ENCODE measurements at places on chromosomes 2 and 18.

DNA sequence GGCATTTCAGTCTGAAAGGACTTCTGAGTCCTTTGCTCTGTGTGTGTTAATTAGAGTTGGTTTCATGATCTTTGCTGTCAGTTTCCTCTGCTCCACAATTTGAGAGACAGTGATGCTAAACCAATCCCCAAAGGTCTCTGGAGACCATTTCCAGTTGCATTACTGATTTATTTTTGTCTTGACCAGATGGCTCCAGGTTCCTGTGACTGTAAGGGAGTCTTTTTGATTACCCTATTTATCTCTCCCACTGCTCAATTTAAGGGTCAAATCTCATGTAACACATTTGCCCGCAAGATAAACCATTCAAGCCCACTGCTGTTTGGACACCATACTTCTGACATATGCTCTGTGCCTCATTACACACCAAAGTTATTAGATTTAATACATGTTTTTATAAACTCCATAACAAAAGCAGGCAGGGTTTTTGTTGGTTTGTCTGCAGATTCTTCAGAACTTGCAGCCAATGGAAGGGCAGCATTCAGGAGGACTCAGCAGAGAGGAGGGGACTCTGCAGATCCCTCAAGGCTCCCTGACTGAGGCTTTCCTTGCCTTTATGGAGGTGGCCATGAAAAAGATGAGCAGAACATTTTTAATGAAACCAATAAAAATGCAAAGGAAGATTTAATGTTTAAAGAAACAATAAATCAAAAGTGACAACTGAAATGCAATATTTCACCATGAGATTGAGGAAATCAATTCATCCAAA, 889.3 kb upstream of the CELF4 start:
- no peak for DNase-seq

DNA sequence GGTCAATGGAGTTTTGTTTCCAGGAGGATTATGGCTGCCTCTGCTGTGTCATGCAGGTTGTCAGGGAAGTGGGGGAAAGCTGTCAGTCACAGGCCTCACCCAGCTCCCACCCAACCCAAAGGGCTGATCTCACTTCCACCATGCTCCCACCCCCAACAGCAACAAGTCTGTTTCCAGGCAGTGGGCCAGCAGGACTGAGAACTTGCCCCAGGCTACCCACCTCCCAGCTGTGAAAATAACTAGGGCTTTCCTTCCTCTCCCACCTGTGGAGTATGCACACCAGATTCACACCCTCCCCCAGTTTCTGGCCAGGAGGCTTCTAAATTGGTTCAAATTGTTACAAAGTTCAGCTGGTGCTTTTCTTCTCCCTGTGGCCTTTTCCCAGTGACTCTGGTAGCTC, 95.6 kb upstream of the ACVR1 start:
- no peak for DNase-seq

DNA sequence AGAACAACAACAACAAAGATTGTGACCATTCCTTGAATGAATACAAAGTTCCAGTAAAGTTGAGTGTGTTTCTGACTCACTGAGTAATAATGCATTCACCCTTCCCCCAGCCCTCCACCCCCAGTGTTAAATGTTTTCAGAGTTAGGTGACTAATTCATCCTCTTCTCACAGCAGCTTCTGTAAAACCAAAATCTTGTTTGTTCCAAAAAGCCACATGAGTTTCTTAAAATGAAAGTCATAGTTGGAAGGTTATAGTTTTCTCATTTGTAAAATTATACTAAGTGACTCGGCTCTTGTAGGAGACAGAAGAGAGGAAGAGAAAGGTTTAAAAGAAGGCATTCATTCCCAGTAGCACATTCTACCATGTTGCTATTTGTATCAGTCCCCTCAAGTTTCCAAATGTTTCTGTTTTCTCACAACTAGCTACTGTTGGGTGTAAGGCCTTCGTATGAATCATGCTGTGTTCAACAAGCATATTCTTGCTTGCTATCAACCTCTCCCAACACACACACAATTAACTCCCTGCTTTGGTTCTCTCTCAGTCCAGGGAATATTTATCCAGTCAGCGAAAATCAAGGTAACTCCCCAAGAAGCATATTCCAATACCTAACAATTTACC, 75.3 kb downstream of the MBD2 start:
- DNase-seq, result no peak

DNA sequence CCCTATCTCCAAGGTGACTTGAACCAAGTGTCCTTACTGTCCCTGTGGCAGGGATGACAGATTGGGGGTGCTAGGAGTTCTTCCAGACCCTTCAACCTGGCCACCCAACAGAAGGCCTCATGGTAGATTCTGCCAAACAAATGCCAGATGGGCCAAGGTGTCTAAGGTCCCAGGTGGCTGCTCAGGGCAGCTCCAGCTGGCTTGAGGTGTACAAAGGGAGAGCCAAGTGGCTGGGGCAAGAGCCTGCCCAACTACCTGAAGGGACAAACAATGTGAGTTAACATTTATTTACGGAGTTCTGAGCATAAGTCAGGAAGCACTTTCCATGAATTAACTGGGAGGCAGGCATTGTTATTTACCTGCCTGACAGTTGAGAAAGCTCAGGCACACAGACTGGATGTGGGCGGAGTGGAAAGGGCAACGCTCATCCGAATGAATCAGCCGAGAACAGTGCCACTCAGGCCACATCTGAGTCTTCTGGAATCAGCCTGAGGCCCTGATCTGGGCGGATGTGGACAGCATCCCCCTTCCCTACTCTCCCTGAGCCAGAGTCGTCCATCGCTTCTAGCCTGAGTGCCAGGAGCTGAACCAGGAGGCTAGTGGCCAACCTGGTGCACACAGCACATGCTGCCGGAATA, 4.4 kb upstream of the KCNIP3 start:
- DNase-seq, result no peak

GRCh38 chr2:224069172-224069571, 30.1 kb upstream of the SERPINE2 start:
- no peak for DNase-seq

GRCh38 chr2:160387558-160388262, 105.9 kb downstream of the RBMS1 start:
- no peak for DNase-seq

DNA sequence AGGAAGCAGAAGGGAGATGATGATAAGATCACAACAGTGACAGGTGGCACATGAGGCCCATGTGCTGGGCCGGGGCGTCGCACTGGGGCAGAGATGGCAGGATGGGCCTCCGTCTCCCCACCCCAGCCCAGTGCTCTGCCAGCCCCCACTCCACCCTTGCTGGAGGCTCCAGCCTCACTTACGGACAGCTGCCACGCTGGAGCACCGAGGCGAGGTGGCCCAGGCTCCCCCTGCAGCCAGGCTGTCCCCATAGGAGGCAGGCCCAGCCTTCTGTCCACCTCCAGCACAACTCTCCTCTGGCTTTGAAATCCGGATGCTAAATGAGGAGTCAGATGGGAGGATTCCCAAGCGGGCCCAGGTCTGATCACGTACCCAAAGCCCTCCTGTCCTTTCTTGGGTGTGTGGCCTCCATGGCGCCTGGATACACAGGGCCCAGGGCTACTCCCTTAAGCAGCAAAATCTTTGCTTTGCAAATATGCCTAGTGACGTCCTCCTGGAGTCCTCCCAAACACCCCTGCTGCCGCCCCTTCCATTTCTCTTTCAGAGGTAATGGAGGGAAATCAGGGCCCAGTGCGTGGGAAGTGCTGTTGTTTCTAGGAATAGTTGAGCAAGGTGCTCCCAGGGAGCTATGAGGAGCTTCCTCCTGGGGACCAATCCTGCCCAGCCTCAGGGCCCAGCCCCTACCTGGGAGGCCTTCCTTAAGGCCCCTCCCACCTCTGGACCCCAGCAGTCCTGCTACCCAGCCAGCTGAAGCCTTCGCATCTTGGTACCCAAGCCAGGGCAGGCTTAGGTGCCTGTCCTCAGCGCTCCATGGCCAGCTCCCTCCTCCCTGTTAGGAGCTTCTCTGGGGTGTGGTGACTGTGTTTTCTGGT, 170.4 kb upstream of the MYCN start:
- DNase-seq, result no peak

DNA sequence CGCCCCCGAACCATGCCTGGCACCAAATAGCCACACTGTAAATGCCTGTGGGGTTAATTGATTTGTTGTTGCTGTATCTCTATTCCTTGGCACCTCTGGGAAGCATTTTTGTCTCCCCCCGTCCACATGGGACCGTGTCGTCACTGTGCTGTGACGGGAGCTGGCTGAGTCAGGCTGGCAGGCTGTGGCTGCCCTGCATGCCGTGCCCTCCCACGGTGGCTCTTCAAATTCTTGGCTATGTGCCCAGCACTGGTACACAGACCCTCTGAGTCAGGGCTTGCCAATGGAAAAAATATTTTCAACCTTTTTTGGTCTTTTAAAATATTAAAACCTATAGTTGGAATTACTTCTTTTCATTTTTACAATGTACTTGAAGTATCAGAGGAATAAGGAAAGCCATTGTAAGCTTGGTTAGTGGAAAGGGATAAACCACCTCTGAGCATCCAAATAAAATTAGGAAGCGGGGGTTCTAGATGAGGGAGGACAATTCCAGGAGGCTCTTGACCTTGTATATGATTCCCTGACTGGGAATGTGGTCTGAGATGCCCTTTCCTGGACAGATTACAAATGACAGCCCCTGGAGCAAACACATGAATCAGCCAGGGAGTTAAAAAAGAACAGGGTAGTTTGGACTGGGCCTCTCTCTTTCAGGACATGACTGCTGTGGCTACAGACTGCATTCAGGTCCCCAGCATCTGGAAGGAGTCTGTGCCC, 59.4 kb downstream of the DGKD start:
- peak; percentile 40 for DNase-seq

DNA sequence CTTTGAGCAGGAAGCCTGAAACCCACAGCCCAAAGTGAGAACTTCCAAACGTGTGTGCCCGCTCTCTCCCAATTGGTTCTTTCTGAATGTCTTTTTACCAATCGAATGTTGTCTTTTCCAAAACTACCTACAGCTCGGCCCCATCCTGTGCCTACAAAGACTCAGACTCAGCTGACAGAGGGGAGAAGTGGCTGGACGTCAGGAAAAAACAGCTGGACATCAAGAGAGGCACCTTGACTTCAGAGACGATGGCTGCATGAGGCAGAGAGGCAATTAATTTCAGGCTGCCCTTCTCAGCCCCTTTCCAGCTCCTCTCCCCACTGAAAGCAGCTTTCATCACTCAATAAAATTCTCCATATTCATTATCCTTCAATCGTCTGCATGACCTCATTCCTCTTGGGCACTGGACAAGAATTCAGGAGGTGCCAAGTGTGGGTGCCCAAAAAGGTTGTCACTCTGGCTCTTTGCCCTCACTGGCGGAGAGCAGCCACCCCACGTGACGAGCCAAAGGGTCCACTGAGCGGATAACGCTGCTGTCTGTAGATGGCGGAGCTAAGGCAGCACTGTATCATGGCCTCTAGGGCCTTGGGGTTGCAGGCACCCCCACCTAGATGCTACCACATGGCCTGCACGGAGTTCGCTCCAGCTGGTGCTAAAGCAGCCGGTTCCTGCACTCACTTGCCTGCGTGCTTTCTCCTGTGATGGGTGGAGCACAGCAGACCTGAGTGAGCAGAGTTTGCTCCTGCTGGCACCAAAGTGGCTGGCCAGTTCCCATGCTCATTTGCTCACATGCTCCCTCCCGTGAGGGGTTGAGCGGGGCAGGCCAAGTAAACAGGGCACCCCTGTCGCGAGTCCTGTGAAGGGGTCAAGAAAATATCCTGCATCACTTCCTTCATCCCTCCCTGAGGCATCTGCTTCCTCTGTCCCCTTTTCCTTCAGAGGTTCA, 37.9 kb downstream of the FAM210A start:
- DNase-seq, result no peak

DNA sequence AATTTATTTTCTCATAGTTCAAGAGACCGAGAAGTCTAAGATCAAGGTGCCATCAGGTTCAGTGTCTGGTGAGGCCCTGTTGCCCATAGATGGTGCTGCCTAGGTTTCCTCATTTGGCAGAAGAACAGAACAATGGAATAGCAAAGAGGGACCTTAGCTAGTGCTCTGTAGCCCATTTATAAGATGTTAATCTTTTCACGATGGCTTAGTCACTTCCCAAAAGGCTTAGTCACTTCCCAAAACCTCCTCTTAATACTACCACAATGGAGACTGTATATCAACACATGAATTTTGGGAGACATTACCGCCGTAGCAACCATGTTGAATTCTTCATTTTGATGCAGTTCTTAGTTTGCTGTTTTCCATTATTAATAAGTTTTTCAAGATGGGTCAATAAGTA, 246.3 kb upstream of the NRP2 start:
- no peak for DNase-seq

DNA sequence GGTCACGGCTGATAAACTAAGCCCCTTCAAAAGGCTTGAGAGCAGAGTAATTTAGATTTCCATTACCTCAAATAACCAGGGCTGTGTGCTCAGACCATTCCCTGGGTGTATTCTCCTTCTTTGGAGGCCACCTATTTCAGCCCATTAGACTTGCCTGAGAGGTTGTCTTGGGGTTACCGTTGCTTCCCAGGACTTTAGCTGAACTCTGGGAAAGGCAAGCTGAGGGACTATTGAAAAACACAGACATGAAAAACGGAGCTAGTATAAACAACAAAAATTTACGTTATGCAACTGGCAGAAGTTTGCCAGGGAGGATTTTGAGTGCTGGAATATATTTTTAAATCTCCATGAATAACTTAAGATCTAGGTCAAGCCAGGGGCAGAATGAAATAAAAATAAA, 561.0 kb upstream of the TNP1 start:
- DNase-seq, result no peak

- DNase-seq, result no peak
Observed at GRCh38 chr2:138294451-138294850, 207.1 kb upstream of the SPOPL start.

DNA sequence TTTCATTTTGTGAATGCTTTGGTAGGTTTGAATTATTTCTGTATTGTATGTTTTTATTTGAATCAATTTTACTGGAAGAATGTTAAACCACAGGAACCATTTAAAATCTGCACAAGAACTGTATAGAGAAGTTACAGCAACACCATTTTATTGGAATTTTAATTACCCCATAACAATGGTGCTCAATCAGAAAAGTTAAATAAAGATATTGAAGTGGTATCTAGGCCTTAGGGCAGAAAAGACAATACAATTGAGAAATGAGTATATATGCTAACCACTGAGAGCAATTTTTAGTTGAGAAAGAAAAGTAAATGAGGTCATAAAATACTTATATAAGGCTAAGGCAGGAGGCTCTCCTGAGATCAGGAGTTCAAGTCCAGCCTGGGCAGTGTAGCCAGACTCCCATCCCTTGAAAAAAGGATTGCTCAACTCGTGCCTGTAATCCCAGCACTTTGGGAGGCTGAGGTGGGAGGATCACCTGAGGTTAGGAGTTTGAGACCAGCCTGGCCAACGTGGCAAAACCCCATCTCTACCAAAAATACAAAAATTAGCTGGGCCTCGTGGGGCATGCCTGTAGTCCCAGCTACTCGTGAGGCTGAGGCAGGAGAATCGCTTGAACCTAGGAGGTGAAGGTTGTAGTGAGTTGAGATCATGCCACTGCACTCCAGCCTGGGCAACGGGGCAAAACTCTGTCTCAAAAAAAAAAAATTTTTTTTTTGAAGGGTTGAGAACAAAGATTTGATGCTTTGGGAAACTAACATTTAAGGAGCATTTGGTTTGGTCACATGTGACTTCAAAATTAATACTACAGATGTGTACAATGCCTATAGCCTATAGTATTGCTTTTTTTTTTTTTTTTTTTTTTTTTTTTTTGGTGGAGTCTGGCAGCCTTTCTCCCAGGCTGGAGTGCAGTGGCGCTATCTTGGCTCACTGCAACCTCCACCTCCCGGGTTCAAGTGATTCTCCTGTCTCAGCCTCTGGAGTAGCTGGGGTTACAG, 212.9 kb upstream of the STON1 start:
- no peak for DNase-seq
